NCI-H2081 treated with DMSO at 0.1 percent for 48 hours (cell line): ENCODE measurements at places on chromosomes 5 and 9.

GRCh38 chr5:103280967-103281366, 22.4 kb downstream of the MACIR start:
- no peak for DNase-seq

- no peak for DNase-seq
These were observed 84.3 kb downstream of the SLF1 start for GRCh38 chr5:94702729-94703128.

DNA sequence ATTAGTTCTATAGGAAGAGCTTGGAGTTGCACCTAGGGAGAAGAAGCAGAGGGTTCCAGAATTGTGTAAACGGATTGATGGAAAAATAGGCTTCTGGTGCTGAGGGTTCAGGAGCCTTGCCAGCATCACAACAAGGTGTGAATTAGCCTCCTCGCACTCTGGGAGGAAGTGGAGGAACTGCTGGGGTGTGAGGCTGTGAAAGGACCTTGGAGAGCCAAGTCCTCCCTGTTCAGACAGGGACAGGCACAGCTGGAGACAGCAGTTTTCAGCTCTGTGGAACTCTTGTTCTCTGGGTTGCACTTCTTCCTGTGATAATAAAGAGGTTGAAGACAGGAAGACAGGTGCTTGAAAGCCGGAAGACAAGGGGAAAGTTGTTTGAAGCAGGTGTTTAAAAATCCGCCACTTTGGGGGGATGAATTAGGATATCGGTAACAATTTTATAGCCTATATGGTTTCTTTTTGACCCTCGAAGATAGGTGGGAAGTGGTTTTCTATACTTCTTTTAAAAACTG, 22.6 kb downstream of the DAPK1 start:
- DNase-seq = no peak

DNA sequence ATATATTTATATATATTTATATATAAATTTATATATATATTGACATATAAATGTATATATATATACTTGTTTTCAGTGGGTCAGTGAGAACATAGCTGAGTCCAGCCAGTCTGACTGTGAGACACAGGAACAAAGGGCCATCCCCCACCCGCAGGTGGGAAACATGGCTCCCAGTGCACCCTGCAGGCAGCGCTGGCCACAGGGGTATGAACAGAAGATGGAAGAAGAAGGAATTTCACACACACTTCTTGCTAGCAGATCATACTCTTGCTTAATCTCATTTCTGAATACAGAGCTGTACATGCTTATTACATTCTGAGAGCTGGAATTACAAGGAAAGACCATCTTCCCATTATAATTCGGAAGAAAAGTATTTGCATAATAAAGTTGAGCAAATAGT, 595.4 kb downstream of the IRX1 start:
- DNase-seq = no peak

DNA sequence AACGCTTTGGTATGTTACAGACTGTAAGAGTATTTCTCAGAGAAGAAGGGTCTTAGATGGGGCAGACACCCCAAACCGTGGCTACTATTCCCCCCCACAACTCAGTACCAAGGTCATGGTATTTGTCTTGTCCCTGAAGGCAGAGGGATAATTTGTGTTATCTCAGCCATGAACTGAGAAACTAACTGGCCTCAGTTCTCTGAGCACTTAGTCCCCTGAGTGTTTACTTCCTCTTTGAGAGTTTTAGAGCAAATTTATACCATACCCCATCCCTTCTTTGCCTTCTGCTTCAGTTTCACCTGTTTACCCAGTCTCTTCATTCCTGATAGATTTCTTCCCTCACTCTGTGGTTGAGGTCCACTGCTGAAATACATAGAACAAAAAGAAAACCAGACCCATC, 183.9 kb downstream of the LRRC70 start:
- DNase-seq = no peak

GRCh38 chr9:131720330-131720729, 19.5 kb downstream of the RAPGEF1 start:
- DNase-seq = no peak

GRCh38 chr5:140042393-140042642, 781 bp downstream of the NRG2 start:
- no peak for DNase-seq

- no peak for DNase-seq
These were observed 106.0 kb downstream of the RGS3 start for GRCh38 chr9:113569472-113570060.

- no peak for DNase-seq
These were observed 335.0 kb downstream of the PDE4D start for GRCh38 chr5:59558501-59558900.

DNA sequence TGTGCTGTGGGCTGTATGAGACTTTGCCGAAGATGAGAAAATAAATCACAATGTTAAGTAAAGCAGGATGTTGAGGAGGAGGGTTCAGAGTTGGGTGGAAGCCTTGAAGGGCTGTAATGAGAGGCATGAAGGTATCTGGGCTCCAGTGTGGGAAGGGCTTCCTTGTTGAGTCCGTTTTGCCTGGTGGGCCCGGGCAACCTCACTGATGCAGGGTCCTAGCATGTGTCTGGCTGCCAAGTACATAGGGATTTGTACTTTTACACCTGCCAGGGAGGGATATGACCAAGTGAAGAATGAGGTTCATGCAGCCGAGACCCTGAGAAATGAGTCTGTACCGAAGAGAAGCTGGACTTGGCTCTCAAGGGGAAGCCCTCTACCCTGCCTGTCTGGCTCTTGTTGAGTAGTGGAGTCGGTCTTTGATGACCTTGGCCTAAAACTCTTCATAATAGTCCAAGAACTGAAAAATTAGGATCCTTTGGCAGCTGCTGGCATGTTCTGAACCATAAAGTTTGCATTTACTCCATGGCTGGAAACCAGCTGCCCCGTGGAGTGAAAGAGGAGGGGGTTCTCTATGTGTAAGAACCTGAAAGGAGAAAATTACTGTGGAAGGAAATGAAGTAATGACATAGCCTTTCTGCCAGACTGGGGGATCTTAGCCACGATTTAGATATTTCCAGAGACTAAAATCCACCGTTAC, 59.0 kb upstream of the DPYSL3 start:
- DNase-seq = no peak

DNA sequence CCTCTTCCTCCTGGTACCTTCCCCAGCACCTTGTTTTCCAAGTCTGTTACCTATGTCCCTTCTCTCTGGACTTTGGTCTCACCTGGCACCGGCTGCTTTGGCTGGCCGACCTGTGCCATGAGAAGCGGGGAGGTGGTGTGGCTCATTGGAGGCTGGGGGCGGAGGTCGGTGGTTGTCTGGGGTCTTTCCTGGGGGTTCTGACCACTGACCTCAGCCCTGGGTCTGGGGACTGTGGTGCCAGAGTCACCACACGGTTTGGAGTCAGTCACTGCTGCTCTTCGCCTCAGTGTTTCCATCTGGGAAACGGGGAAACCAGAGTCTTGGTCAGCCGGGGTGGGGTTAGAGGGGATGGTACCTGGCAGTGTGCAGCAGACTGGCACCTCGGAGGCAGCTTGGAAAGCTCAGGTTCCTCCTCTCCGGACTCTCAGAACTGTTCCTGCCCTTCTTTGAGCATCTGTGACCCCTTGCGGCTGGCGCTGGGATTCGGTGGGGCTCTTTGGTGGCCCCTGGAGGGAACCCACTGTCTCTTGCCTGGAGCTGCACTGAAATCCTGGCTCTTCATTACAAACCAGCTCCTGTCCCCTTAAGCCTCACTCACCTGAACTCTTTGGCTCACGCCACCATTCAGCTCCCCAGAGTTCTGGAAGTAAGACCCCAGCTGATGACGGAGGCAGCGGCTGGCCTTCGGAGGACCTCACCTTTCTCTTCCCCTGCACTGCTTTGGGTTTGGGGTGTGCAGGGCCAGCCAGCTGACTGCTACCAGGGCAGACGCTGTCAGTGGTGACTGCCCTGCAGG, 4.1 kb upstream of the RXRA start:
- no peak for DNase-seq

DNA sequence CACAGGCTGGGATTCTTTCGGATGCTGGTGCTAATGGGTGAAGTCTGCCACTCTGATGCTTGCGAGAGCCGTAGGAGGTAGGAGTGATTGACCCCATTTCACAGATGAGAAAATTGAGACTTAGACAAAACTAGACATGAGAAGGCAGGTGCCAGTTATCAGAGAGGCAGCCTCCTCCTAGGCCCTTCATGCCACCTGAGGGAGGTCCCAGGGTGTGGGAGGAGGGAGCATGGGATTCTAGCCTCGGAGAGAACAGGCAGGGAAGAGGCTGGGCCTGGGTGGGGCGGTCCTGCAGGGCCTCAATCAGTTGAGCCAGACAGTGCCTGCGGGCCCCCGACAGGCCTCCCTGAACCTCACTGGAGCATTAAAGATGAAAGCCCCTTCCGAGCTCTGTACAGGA, 112.4 kb downstream of the COL23A1 start:
- DNase-seq = no peak

GRCh38 chr9:8723195-8723594, 923.6 kb upstream of the DMAC1 start:
- DNase-seq = no peak

GRCh38 chr5:145236127-145236526, 599.0 kb downstream of the PRELID2 start:
- DNase-seq = no peak

DNA sequence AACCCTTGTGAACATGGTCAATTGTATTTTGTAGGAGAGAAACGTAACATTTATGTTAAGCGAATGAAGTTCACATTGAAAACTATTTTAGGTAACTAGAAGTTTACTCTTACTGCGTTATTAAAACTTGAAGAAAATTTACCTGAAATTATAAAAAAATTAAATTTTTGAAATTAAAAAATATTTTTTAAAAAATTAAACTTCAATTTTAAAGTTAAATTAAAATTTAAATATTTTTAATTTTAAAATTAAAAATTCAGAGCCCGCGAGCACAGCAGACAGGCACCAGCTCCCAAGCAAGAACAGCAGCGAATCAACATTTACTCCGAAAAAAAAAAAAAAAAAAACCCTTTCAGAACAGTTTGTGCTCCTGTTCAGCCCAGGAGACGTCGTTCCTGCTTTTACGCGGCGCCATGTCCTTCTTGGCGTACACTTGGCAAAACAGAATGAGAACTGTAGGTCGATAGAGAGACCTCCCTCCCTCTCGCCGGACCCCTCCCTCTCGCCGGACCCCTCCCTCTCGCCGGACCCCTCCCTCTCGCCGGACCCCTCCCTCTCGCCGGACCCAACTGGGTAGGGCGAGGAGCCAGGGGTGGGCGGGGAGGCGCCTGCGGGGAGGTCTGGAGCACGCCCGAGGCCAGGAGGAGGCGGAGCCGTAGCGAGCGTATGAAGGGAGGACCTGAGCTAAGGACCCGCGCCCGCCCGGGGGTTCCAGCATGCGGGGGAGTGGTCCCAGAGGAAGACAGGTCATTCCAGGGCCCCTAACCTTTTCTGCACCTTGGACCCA, 235.8 kb downstream of the ROR2 start:
- DNase-seq = no peak

DNA sequence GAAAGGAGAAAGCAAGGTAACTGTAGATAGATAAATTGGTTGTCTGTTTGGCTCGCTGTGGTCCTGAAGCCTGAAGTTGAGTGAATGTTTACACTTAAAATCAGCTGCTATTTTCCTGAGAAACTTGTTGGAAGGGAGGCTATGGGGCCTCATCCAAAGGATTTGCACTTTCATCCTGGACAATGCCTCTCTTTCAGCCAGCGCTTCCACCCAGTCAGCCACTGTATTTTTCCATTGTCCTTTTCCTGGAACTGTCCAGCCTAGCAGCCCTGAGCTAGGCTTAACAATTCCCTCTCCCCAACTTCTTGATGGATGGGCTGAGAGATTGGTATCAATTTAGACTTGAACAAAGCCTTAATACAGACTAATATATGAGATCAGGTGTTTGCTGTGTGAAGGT, 429.2 kb downstream of the DMAC1 start:
- DNase-seq = no peak

- no peak for DNase-seq
These were observed 333.4 kb downstream of the YTHDC2 start for GRCh38 chr5:113846941-113847340.

GRCh38 chr9:137985637-137986071, 108.1 kb downstream of the CACNA1B start:
- DNase-seq = no peak

- DNase-seq = no peak
These were observed 665 bp downstream of the TCF7 start for GRCh38 chr5:134114886-134115805.

DNA sequence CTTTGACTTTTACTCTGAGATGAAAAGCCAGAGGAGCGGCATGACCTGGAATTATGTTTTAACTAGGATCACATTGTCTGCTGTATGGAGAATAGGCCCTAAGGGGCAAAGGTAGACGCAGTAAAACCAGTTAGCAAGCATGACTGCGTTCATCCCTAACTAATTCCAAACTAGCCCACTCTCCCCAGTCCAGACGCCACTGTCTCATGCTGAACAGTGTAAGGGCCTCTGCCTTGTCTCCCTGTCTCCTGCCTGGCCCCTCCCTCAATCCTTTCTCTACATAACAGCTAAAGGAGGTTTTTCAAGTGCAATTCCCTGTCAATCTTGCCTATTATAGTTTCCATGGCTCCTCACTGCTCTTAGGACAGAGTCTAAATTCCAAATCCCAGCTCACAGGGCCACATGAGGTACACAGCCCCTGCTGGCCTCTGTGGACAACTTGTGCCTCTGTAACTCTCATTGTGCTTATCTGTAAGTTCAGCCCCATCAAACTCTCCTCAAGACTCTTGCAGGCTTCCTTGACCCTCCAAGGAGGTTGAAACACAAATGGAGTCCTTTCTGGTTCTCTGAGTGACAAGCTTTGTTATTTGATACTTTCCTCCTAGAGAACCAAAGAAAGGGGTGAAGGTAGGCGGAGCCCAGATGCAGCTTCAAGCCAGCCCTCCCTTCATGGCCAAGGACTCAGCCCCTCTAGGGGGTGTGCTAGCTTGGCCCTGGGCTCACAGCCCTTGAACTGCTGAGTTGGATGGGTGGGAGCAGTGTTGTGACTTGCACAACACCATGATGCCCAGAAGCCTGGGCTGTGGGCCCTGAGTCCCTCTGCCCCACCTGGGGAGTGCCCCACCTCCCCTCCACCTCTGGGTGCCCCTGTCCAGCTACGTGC, 16.0 kb upstream of the SLC22A4 start:
- no peak for DNase-seq

DNA sequence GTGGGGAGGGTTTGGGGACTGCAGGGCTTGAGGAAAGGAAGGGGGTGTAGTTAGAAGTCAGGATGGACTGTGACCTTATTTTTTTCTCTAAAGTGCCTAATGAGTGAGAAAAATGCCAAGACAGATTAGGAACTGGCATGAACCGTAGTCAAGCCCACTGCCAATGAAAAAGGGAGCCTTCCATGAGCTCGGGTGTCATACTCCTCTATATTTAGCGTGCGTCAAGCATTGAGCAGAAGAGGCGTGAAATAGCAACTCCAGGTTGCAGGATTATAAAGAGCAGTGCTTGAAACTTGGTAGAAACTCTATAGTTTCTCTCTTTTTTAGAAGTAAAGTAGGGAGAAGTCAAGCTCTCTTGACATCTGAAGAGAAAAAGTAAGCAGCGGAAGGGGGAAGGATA, 1.8 kb downstream of the SGCD start:
- no peak for DNase-seq

DNA sequence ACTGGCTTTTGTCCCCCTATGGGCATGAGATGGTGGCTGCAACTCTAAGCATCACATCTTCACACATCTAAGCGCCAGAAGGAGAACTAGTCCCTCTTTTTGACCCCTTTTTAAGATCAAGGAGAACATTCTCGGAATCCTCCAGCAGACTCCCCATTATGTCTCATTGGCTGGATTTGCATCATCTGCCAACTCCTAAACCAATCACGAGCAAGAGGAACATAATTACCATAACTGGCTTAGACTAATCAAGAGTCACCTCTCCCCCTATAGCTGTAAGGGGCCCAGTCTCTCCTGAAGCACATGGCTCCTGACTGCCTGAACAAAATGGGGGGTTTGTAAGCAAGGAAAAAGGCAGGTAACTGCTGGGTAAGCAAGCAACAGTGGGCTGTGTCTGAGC, 68.5 kb upstream of the IQGAP2 start:
- no peak for DNase-seq
